ENCODE measurements at places on chromosomes 12 and 14. TPM values are rescaled to one million over a fixed set of nuclear protein-coding genes. Genes with fewer than 3 reads are reported as not detected.

GRCh38 chr12:92337128-92337527, 191.5 kb upstream of the BTG1 start:
- no peak for DNase-seq

GRCh38 chr12:115103884-115104883, 420.2 kb upstream of the TBX3 start:
- no peak for DNase-seq

The EMP1 gene
- total RNA-seq = 3.1 TPM

The SLC39A2 gene
- total RNA-seq = not detected

The CPNE6 gene
- not detected for total RNA-seq

DNA sequence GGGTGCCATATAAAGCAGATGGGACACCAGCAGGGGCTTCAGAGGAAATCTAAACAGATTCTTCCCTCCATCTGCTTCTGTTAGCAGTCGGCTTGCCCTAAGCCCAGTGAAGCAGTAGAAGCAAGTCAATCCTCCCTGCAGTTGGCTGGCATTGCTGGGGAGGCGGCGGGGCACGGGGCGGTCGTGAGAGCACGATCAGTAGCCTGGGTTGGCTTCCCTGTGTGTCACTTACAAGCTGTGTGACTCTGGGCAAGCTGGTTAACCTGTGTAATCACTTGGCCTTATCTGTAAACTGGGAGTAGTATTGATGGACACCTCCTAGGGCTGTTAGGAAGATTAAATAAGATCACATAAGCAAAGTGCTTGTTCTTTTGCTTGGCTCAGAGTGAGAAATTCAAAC, 19.4 kb downstream of the MYRFL start:
- no peak for DNase-seq

The TCL1A gene
- 1.1 TPM for total RNA-seq

The A2M gene
- total RNA-seq = not detected

The AKAP6 gene
- 1.4 TPM for total RNA-seq

- no peak for DNase-seq
Observed at GRCh38 chr14:55607386-55607785, 27.4 kb downstream of the KTN1 start.

The CLEC4E gene
- total RNA-seq = not detected

The OR4E2 gene
- total RNA-seq = not detected

The P2RX2 gene
- not detected for total RNA-seq

GRCh38 chr12:68080577-68080976, 79.0 kb downstream of the IFNG start:
- peak; percentile 85 for DNase-seq

The TAS2R46 gene
- 1.3 TPM for total RNA-seq

DNA sequence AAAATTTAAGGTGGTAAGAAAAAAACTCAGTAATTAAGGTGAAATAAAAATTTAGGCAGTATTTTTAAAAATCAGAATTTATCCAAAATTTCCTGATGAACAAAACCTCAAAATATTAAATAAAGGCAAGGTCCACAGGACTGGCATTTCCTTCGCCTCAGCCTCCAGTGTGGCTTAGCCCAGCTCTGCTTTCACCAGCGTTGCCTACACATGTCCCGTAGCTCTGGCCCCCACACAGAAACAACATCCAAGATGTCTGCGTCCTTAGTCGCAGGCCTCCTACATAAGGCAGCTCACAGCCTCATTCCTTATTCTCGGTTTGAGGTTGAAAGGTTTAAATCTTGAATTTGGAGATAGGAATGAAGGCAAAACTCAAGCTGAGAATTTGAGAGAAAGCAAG, 274.3 kb downstream of the SYT1 start:
- DNase-seq = no peak

- DNase-seq = no peak
Observed at GRCh38 chr12:116498471-116498870, 60.7 kb upstream of the MAP1LC3B2 start.

The CCDC38 gene
- total RNA-seq = 0.18 TPM

The DPPA3 gene
- not detected for total RNA-seq

- DNase-seq = no peak
Observed at GRCh38 chr14:52395728-52396127, 81.6 kb downstream of the PTGER2 start.

- DNase-seq = no peak
Observed at GRCh38 chr12:14780859-14781258, 22.4 kb downstream of the WBP11 start.

The CDCA3 gene
- 83.8 TPM for total RNA-seq

The RCOR1 gene
- total RNA-seq = 16.2 TPM

DNA sequence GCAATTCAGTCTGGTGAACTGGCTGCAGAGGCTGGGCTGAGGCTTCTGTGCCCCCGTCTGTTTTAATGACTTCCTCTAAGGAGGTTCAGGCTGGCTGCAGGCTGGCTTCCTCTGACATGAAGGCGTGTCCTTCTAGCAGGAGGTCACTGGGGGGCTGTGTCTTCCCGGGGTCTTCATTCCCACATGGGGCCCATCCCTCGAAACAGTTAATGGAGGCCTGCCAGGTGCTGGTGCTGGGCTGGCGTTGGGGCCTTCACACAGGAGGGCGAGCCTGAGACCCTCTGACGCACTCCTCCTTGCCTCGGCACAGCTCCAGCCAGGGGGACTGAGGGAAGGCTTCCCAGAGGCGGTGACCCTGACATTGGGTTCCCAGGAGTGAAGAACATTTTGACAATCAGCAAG, 57.7 kb upstream of the DLK1 start:
- DNase-seq = no peak

GRCh38 chr12:14263742-14264141, 101.7 kb upstream of the ATF7IP start:
- no peak for DNase-seq

DNA sequence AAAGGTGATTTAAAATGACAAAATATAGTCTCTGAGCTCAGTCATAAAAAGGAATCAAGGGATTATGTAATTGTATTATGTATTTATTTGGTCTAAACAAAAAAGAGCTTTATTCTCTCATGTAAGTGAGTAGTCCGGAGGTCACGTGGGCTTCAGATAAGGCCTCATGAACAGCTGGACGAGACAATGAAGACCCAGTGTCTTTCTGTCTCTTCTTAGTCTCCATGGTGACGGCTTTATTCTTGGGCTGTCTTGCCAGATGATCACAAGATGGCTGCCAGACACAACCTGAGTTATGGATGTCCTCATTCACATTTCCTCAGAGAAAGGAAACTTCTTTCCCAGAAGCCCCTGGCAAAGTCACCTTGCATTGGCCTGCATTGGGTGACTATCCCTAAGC, 98.6 kb downstream of the ARF6 start:
- DNase-seq = no peak

The ABCD2 gene
- total RNA-seq = 3.8 TPM

DNA sequence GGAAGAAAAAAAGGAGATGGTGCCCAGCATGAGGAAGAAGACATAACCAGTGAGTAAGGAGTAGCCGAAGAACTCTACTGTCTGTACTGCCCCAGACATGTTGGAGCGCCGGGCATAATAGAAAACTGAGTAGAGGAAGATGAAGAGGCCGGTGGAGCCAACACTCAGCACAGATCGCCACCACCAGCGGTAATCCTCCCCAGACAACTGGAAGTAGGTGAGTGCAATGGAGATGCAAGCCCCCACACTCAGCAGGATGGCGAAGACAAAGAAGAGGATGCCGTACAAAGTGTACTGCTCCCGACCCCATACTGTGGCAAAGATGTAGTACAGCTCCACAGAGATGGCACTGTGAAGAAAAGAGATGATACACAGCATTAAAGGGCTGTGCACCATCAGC, 844 bp upstream of the IPO4 start:
- no peak for DNase-seq

The GALNT9 gene
- not detected for total RNA-seq

The LRTM2 gene
- total RNA-seq = not detected

DNA sequence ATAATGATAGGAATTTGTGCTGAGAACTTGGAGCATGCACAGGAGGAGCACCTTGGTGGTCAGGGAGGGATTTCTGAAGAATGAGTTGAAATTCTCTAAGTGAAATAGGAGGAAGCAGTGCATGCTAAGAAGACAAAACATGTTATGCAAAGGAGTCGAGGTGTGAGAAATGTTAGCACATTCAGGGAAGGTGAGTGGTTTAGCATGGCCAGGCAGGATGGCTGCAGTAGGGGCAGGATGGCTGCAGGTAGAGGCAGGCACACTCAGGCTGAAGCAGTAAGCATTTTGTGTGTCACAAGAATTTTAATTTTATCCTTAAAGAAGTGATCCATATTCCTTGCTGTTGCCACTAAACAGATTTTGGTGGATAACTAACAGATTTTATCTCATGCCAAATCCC, 46.3 kb downstream of the CATSPERB start:
- DNase-seq = no peak

The KLRC2 gene
- 2.6 TPM for total RNA-seq

DNA sequence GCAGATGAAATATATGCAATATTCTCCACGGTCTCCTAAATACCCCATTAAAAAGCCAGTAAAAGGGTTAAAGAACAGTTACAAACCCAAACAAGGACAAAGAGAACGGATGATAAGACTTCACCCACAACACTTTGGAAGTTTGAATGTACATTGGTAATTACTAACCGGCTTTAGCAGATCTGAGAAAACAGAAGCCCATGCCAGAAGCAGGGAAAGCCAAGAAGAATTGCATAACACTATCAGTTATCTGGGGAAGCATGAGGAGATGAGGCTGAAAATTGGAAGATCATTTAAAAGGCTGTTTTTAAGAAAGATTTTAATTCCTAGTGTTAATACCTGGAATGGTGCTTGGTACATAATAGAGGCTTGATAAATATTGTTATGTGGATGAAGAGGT, 55.6 kb upstream of the MYBPC1 start:
- DNase-seq = no peak

- DNase-seq = peak; percentile 68
Observed at GRCh38 chr12:120625557-120626419, 14.6 kb upstream of the CABP1 start.

GRCh38 chr12:81207173-81207572, 129.3 kb downstream of the ACSS3 start:
- no peak for DNase-seq

The INHBC gene
- not detected for total RNA-seq

DNA sequence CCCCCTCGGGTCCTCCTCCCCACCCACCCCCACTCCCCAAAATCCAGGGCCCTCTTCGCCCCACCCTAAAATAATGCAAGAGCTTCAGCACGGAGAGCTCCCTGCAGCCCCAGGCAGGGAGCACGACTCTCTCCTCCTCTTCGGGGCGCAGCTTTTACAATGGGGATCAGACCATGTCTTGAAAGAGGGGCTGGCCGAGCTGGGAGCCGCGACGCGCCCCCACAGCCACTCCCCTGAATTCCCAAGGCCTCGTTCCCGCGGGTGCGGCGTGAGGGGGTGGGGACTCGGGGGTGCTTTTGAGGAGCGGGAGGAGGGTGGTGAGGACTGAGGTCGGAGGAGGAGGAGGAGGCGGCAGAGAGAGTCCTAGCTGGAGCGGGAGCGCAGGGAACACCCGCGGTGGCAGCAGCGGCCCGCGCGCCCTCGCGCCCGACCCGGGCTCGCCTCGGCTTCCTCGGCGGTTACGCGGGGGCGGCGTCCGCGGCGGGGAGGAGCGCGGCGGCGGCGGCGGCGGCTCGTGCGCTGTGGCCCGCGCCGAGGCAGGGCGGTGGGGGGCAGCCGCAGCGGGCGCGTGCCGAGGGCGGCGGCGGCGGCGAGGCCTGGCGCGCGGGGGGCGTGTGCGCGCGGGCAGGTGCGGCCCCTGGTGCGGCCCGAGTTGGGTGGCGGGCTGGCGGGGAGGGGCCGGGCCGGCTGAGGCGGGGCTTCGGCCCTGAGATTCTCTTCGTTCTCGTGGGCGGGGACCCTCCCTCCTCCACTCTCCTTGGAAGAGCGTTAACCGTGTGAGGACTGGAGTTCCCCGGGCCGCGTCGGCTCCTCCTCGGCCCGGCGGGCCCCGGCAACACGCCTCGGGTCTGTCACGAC, at the start of gene ANKS1B:
TSS of gene ANKS1B (minus strand) at position 666 of the 858 bp plus-strand sequence. CDS start 699 bp downstream, outside the sequence.
- peak; percentile 43 for DNase-seq

GRCh38 chr12:108563136-108563803, 874 bp downstream of the ISCU start:
- peak; percentile 96 for DNase-seq

- DNase-seq = no peak
Observed at GRCh38 chr12:101597164-101597563, 2.4 kb downstream of the MYBPC1 start.

The MYH6 gene
- total RNA-seq = not detected

The PTGER2 gene
- total RNA-seq = 19.5 TPM

DNA sequence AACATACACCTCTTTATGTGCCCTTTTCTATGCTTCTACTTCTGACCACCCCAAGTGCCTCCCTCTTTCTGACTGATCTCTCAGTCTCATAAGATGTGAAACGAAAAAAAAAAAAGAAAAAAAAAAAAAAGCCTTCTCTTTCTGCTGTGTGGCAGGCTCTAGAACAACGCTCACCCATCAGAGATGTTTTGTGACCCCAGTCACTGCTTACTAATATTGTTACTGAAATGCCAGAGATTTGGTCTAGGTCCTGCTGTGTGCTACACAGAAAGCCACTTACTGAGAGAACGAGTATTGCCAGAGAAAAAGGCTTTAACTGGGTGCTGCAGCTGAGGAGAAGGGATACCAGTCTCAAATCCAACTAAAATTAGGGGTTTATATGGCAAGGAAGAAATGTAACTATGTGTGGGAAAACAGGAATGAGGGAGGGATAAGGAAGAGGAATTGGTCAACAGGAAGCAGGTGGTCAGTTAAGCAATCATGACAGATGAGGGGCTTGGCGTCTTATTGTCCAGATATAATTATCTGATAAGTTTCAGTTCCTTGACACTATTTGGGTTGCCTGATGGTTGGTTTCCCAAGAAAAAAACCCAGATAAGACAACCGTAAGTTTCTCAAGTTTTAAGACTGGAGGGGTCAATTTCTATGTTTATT, 149.0 kb downstream of the NAV3 start:
- DNase-seq = no peak

- DNase-seq = no peak
Observed at GRCh38 chr12:94143438-94143837, 4.9 kb upstream of the PLXNC1 start.

- no peak for DNase-seq
Observed at GRCh38 chr12:11624116-11624515, 25.4 kb upstream of the ETV6 start.

DNA sequence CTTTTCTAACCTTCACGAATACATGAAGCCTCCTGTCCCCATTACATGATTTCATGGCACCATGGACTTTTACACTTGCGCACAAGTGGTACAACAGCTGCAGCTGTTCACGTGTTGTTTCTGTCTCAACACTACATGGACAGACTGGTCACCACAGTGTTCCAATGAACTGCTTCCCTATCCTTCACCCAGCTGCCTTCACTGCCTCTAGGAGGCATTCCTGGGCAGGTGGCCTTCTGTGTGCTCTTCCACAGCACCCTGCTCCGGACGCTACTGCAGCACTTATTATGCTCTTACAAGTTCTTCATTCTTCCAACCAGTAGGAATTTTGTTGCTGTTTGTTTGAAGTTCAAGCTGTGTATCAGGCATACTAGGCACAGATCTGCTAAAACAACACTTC, 1.5 kb downstream of the MTERF2 start:
- no peak for DNase-seq

GRCh38 chr14:95218472-95219193, 61.3 kb upstream of the DICER1 start:
- DNase-seq = no peak

- DNase-seq = no peak
Observed at GRCh38 chr14:94227029-94227428, 52.9 kb downstream of the PPP4R4 start.

- DNase-seq = no peak
Observed at GRCh38 chr12:89884952-89885351, 176.3 kb upstream of the ATP2B1 start.
